Stimulated activated CD4-positive, alpha-beta T cell treated with anti-CD3 and anti-CD28 coated beads, Interleukin-1b, Interleukin-23, amount 100 ng/mL, for 24 hours (primary cell): ENCODE measurements at places on chromosomes 4 and X.
A peak's percentile ranks its signal among the peaks of the same experiment; 100 is the strongest.

DNA sequence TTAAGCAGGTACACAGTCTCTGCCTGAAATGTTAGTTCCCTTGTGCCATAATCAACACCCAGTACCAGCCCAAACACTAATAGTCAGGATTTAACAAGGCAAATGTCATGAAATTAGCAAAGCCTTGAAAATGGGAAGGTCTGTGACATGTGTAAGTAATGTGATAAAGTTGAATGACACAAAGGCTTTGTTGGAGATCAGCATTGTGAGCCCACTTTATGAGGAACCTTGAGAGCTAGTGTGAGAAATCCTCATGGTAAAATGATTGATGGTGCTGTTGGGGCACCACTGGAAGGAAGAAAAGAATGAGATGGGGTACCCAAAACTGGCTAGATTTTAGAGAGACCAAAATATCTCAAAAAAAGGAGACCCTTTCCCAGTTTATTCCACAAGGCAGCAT lies 3.3 kb upstream of the LIN54 start:
- no peak for DNase-seq

GRCh38 chr4:8428288-8429097 lies 12.0 kb downstream of the ACOX3 start:
- DNase-seq = peak; percentile 82

GRCh38 chr4:147570616-147571015 lies 46.6 kb upstream of the TMEM184C start:
- DNase-seq = no peak

GRCh38 chr4:184536065-184536880 lies 61.9 kb upstream of the IRF2 start:
- DNase-seq = no peak

DNA sequence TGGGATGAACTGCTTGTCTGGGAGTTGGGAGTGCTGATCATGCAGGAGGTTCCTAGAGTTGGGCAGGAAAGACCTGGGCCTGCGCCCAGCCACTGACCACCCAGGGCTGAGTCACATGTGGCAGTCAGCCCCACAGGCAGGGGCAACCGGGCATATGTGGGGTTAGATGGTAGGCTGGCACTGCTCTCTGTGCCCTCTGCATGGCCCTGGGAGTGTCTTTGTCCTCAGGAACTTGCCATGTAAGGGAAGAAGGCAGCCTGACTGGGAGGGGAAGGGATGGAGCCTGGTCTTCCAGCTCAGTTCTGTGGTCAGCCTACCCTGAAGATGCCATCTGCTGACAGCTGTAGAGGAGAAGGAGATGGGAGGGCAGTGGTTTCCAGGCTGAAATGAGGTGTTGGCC lies 70.2 kb upstream of the EFNB1 start:
- no peak for DNase-seq

- DNase-seq = no peak
Observed at GRCh38 chr4:185384930-185385331, 10.8 kb downstream of the LRP2BP start.

DNA sequence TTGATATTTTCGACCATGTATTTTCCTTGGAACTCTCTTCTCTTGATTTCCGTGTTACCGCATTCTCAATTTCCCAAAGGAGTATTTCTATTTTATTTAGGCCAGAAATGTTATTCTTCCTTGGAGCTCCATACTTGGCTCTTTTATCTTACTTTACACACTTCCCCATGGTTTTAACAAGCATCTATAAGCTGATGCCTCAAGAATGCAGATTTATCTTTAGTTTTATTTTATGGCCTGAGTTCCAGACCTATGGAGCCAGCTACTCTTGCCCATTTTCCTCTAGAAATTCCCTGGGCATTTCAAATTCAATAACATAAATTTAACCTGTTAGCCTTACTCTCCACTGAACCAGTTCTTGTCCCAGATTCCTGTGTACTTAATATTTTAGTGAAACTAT lies 43.7 kb downstream of the SULT1E1 start:
- DNase-seq = no peak

DNA sequence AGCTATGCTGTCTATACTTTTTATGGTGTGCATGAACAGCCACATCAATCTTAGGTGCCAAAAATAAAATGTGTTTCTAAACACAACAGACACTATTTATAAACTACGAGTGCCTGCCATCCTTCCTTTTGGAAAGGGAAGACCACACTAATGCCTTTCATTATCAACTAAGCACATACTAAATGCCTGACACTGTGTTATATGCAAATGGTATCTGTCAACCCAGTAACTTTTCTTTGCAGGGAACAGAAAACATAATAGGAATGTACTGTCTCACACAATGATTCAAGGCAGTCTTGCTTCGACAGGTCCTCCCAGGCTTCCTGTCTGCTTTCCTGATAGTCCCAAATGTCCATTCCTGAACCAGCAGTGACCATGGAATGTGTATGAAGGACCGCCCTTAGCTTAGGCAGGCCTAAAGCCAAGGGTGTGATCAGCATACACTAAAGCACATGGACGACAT lies 43.8 kb downstream of the ADGRA3 start:
- DNase-seq = no peak

DNA sequence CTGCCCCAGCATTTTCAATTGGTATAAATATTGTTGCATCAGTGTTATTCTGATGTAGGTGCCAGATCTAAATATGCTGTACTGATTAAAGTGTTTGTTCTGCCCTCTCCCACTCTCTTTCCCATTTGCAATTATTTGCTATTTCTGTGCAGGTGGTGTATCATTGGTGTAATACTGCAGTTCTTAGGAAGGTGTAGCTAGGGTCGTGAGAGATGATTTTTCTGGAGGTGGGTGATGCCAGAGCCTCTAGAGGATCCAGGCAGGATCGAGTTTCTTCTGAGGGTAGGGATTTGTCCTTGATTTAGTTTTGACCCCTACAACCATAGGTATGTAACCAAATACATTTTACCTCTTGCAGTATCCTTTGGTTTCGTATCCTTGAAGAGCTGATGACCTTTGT lies 1.9 kb downstream of the SMAD1 start:
- DNase-seq = no peak

- DNase-seq = no peak
Observed at GRCh38 chrX:143296521-143296920, 220.8 kb downstream of the SPANXN3 start.

GRCh38 chrX:68895778-68896177 lies 67.0 kb downstream of the EFNB1 start:
- DNase-seq = no peak

GRCh38 chr4:77593993-77594392 lies 11.6 kb upstream of the CXCL13 start:
- no peak for DNase-seq

GRCh38 chrX:74147439-74147838 lies 156.5 kb upstream of the ZCCHC13 start:
- DNase-seq = no peak

- DNase-seq = no peak
Observed at GRCh38 chrX:116170511-116170910, at the start of gene AGTR2. Gene AGTR2 (plus strand): TSS chrX:116170744. CDS start chrX:116172281, 1,537 bp downstream.

- no peak for DNase-seq
Observed at GRCh38 chrX:11089802-11090201, 21.3 kb upstream of the HCCS start.

- DNase-seq = no peak
Observed at GRCh38 chr4:187128222-187128621, 404.6 kb upstream of the FAT1 start.

DNA sequence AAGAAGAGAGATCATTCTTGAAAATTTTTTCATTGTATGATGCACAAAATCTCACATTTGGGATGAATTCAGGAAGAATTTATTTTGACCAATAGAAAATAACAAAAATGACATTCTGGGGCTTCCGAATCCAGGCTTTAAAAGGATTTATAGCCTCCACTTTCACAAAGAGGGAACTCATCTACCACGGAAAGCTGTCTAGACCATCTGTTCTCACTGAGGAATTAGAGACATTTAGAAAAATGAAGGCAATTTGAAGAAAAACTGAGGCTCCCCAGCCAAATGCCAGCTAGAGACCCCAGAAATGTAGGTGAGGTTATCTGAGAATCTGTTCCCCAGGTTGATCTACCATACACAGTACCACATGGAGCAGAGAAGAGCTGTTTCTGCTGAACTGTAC lies 464.3 kb downstream of the TMA16 start:
- no peak for DNase-seq

- DNase-seq = no peak
Observed at GRCh38 chr4:75547647-75548387, 8.0 kb upstream of the ODAPH start.

GRCh38 chr4:171588051-171588545 lies 225.1 kb upstream of the GALNTL6 start:
- DNase-seq = no peak

GRCh38 chr4:171876636-171877035 lies 63.4 kb downstream of the GALNTL6 start:
- DNase-seq = no peak

DNA sequence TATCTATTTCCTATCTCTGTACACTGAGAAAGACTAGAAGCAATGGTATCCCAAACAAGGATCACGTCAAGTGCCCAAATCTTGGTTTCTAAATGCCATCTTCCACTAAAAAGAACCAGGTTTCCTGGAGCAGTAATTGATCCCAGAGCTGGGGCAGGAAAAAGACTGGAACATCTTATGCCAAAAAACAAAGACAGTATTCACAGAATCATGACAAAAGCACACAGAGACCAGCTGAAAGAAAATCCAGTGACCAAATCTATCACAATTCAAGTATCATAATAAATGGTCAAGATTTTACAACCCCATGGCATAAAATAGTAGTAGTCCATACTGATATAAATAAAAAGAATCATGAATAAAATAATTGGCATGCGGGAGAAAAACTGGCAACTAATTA lies 44.9 kb downstream of the CENPC start:
- DNase-seq = no peak

- no peak for DNase-seq
Observed at GRCh38 chrX:8191022-8191421, 20.0 kb upstream of the VCX2 start.

DNA sequence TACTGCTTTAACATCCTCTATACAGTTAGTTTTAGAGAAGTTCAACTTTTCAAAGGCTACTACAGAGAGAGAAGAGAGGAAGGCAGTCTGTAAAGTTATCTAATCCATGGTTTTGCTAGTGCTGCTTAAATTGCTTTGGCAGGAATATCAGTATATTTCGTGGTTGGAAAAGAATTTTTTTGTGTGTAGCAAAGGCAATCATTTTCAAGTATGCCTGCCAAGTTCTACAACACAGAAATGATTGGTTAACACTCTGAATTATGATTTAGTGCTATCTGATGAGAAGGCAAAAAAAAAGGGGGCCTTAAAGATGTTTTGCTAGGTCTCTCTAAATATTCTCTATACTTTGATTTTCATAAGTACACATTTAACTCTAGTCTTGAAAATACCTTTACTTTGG lies 133.1 kb downstream of the JADE1 start:
- DNase-seq = no peak

- no peak for DNase-seq
Observed at GRCh38 chr4:115110191-115111181, 2.9 kb downstream of the NDST4 start.

DNA sequence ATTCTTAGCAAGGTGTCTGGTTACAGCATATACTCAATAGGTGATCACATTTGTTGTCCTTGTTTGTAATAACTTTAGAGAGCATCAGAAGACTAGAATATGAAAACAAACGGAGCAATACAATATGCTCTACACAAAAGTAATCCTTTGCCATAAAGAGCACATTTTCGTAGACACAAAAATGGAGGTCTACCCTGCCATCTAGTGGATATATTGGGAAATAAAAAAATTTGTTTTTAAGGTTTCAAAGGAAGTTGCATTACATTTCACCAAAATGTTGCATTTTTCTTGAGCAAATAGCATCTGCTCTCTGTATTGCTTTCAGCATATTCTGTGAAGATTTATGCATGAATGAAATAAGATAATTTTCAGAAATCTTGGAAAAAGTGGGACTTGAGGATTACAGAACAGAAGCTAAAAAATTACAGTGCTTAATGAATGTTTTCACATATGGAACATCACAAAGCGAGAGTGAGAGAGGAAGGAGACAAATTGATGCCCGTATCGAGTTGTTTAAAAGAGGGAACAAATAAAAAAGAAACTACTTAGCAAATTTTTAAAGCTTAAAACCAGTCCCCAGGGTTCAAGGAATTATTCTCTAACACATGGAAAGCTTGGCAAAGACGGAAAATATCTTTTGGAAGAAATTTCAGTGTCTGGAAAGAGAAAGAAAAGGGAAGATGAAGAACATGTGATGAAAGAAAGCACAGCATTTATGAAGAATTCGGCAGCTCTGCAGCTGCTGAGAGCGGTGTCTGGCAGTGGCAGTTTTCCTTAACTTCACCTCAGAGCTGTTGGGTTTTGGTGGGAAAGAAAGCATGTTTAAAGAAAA lies 390.1 kb downstream of the ANKRD50 start:
- no peak for DNase-seq

- no peak for DNase-seq
Observed at GRCh38 chr4:188818300-188818699, 679.1 kb downstream of the TRIML1 start.

- no peak for DNase-seq
Observed at GRCh38 chrX:129768186-129768585, 11.6 kb upstream of the SASH3 start.

DNA sequence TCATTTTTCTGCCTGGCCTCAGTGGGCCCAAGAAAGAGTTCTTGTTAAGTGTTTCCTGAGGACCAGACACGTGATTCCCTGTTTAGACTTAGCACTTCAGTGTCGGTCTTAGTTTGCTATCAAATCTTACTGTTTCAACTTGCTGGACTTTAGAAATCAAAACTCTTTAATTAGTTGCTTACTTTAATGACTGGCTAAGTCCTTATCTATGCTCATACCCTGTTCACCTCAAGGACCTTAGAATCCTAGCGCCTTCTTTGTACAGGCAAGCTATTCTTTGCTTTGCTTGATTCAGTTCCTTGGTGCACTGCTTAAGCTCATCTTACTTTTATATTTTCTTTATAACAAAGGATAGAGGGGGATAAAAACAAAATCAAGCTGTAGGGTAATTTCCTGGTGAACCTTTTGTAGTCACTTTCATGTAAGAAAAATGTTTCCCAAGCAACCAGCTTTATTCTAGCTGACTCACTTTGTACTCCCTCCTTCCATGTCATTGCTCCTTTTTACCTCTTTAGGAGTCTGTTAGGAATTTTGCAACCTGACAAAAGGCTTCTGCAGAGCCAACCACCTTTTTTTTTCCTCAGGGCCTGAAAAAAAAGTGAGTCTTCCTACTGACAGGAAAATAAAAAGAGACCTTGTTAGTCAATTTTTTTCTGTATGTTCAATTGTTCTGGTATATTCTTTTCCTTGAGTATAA lies 14.7 kb downstream of the WDR44 start:
- DNase-seq = no peak

DNA sequence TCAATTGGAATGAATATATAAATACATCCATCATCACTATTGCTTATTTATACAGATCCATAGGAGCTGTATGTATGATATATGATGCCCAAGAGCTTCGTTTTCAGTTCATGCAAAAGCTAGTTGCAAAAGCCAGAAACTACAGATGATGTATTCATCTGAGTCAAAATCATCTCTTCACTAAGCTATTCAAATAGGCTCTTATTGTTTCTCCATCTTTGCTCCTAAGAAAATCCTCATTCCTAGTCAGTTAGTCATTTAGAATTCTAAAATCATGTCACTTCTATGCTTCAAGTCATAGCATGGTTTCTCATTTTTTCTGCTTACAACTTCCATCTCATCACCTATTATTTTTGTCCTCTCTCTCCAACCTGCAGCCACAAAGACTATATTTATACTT lies 300.1 kb upstream of the TRAM1L1 start:
- DNase-seq = no peak
